Pancreas (tissue), 10 donors: ENCODE measurements at places on chromosomes 13 and 19.

GRCh38 chr13:44312834-44313551 is 60.6 kb upstream of the SERP2 start:
- no peak for DNase-seq

DNA sequence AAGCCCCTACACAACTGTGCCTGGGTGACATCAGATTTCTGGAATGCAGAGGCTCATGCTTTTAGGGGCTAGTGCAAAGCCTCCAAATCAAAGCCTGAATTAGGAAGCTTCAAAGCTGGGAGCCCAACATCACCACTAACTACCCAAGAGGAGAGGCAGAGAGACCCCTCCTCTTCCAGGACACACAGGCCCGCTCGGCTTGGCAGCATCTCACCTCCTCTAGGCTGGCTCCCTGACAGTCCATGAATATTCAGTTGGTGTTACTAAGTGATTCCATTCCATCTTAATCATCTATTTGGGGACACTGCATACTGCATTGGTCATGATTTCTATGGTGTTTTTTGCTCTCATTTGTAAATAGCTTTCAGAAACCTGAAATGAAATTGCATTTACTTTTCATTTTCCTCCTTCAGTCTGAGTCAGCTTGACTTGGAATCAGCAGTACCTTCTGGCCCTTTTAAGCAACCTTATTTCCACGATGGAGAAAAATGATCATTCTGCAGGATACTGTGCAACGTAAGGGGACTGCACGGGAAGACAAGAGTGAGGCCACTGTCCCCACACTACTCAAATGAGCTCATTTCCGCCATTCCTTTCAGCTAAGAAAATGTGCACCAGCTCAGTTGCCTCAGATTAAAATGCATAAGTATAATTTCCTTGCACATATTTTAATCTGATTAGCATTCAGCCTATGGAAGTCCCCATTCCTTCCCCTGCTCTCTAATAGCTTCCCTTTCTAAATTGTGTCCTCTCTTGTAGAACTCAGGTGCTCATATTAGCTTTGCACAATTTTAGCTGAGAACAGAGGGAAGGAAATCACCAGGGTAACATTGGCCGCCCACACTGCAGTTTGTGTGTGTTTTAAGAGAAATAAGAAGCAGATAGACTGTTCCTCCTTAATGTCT is 219.9 kb downstream of the RFC3 start:
- DNase-seq: no peak

GRCh38 chr13:77457966-77458365 is 77.5 kb upstream of the SCEL start:
- no peak for DNase-seq

- DNase-seq: no peak
Observed at GRCh38 chr13:114096811-114097211, 35.6 kb downstream of the RASA3 start.

- DNase-seq: no peak
Observed at GRCh38 chr13:21688056-21688455, 17.2 kb downstream of the FGF9 start.

DNA sequence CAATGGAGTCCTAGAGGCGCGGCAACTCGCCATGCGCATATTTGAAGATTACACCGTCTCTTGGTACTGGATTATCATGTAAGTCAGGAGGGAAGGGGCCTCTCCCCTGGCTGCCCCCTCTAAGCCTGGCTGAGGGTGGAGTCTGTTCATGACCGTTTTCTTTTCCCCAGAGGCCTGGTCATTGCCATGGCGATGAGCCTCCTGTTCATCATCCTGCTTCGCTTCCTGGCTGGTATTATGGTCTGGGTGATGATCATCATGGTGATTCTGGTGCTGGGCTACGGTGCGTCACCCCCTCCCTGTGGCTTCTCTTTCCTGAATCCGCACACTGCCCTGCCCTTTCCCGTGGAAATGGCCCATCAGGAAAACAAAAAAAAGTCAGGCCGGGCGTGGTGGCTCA is 6.5 kb downstream of the SLC44A2 start:
- DNase-seq: no peak

DNA sequence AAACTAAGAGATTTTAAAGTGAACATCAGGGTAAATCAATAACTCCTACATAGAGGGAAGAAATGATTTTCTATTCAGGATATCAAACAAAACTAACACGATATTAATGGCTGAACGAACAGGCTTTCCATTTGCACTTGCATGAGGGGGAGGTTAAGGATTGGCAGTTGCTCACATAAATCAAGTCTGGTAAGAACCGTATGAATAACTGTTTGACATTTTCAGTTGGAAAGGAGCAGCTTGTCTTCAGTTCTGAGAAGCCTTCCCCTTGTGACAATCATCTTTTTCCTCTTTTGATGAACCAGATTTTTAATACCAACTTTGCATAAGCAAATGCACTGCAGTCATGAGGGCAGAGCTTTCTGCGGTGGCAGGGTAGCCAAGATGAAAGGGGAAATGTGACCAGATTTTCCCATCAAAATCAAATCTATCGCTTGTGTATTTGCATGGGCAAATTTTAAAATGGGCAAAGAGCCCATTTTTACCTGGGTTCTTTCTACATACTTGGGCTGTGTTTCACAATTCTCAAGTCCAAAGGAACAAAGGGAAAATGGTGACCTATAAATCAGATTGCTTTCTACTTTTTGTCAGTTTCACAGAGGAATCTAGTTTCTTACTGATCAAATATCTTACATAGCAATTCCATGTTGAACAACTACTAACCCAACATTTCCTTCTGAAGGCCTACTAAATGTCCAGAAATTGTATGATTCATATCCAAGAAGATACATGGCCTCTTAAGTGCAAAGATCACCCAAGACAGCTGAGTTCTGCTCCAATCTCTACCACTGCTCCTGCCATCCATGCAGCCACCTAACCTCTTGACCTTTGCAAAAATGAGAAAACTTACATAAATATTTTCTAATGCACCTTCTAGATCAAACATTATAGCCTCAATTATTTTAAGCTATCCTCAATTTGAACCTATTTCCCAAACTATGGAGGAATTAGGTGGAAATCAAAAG is 249.6 kb downstream of the OXGR1 start:
- DNase-seq: no peak

DNA sequence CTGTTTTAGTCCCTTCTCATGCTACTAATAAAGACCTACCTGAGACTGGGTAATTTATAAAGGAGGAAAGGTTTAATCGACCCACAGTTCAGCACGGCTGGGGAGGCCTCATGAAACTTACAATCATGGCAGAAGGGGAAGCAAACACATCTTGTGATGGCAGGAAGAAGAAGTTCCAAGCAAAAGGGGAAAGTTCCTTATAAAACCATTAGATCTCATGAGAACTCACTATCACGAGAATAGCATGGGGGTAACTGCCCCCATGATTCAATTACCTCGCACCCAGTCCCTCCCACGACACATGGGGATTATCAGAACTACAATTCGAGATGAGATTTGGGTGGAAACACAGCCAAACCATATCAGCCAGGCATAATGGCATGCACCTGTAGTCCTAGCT is 13.0 kb upstream of the STRN4 start:
- DNase-seq: no peak

DNA sequence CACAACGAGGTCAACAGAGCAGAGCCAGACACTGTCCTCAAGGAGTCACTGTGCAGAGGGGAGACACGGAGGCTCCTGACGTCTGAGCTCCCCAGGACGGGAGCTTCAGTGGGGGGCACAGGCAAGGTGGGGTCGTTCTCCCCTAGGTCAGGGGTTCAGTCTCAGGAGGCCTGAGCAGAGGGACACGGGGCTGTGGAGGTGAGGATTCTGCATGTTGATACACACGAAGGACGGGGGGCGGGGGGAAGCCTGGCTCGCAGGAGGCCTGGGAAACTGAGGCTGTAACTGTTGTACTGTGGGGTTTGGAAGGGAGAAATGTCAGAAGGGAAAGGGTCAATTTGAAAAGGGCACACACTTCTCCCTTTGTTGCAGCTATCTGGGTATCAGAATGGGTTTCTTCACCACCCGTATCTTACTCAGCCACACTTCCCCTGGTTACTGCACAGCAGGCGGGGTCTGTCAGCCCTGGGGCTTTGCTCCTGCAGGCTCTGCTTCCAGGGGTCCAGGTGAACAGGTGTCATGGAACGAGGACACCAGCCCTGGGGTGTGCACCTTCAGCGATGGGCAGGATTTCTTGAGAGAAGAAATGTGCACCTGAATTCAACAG is 748 bp upstream of the SIGLEC8 start:
- DNase-seq: no peak

- DNase-seq: no peak
Observed at GRCh38 chr13:94707400-94708021, 4.8 kb downstream of the SOX21 start.

GRCh38 chr13:100269837-100270236 is 180.9 kb downstream of the PCCA start:
- peak; percentile 26 for DNase-seq

GRCh38 chr13:50587115-50587514 is 256.4 kb downstream of the DLEU7 start:
- DNase-seq: no peak

DNA sequence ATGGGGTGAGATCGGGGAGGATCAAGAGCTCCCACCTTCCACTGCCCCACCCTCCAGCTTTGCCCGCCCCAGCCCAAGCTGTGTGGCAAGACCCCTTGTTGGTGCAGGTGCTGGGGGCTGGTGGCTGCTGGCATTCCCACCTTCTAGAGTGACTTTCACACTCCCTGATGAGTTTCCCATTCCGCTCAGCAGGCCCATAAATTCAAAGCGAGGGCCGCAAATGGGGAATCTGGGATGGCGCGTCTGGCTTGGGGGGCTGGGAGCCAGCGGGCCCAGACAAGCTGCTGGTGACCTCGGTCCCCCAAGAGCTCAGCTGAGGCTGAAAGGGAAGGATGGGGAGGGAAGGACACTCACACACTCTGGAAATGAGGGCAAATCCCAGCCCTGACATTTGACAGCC is 110.3 kb downstream of the GADD45B start:
- peak; percentile 39 for DNase-seq

DNA sequence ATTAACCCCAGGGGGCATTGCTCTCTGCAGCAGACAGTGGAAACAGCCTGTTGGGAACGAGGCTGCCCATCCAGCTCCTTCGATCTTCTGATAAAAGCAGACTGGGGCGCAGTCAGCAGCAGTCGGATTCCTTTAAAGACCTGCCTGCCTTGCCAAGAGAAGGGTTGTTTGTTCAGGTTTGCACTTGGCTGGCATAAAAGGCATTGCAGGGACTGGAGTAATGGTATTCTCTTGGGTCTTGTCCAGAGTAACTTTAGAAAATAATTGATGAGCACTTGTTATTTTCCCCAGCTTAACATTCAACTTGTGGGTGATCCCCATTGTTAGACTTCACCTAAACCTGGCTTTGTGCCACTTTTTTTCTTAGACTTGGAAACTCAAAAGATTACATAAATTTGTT is 67.3 kb upstream of the SLC10A2 start:
- no peak for DNase-seq

DNA sequence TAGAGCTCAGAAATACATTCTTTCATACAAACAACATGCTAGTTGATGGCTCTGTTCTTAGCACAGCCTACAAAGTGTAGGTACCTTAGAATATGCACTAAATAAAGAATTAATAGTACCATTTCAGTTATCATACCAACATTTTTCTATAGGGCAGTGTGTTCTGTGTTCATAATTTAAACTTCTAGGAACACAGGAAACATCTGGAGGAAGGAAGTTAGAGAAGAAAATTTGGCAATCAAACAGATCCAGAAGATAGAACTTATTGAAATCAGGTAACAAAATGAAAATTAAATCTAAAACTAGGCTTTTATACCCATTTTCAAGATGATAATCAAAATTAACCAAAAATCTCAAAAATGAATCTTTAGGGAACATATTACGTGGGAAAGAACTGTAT is 527.5 kb downstream of the DCT start:
- no peak for DNase-seq

DNA sequence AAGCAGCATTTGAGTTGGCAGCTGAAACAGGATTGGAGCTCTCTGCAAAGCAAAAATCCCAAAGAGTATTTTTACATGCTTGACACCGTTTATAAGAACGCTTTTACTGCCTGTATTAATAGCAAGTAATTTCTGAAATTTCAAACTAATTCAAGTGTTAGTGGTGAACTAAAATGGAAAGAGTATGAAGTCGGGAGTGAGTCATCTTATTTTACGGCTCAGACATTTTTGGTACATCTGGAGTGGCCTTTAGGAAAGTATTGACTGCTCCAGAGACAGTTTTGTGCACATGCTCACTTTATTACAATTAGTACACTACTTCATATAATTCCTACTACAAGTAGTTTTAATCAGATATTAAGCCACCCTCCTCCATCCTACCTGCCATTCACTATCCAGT is 167.4 kb downstream of the SLITRK6 start:
- no peak for DNase-seq

GRCh38 chr13:62924395-62924794 is 1508.7 kb upstream of the PCDH20 start:
- no peak for DNase-seq

DNA sequence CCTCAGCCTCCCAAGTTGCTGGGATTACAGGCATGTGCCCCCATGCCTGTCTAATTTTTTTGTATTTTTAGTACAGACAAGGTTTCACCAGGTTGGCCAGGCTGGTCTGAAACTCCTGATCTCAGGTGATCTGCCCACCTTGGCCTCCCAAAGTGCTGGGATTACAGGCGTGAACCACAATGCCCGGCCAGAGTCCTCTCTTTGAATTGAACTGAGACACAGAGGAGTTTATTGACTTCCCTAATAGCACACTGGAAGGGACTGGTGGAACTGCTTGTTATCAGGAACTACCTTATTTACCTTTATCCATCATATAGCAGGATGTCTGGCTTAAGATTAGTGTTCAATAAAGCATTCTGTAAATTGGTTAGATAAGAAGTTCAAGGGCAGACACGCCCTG is 613.8 kb downstream of the EFNB2 start:
- DNase-seq: no peak

- DNase-seq: no peak
Observed at GRCh38 chr19:17183858-17184321, 31.3 kb upstream of the USE1 start.

- DNase-seq: peak; percentile 39
Observed at GRCh38 chr19:51327066-51328001, 14.6 kb downstream of the VSIG10L start.

GRCh38 chr13:48506092-48506701 is 26.7 kb downstream of the RCBTB2 start:
- no peak for DNase-seq

- DNase-seq: no peak
Observed at GRCh38 chr13:60491531-60491930, 94.5 kb downstream of the TDRD3 start.

DNA sequence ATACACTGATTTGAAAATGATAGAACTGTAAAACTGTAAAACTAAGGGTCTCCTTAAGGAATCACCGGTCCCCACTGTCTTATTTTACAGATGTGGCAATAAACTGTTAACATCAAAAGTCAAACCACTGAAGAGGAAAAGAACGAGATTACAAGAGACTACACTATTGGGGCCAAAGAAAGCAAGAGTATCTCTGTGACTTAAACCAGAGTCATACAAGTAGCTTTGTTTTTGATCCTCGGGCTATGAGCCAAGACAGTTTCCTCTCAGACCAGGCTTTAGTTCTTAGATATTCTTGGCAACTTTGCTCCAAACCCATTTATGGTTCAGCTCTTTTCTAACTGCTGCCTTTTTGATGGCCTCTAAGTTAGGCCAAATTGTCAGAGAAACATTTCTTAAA is 113.8 kb downstream of the TBC1D4 start:
- no peak for DNase-seq
